ENCODE measurements at places on chromosomes 2 and 18. TPM values are rescaled to one million over a fixed set of nuclear protein-coding genes. Genes with fewer than 3 reads are reported as not detected.

MC5R gene
- total RNA-seq = not detected

DLX2 gene
- total RNA-seq = not detected

HES6 gene
- total RNA-seq = 0.92 TPM

CDH19 gene
- not detected for total RNA-seq

DIPK1C gene
- total RNA-seq = not detected

UPP2 gene
- not detected for total RNA-seq

SDC1 gene
- 16.8 TPM for total RNA-seq

FHL2 gene
- total RNA-seq = 152 TPM

EDAR gene
- total RNA-seq = not detected

SERPINB2 gene
- total RNA-seq = 0.74 TPM

DSEL gene
- 43.2 TPM for total RNA-seq

SP140 gene
- total RNA-seq = under 0.01 TPM

DHX57 gene
- total RNA-seq = 21.6 TPM

C2orf74 gene
- 14.6 TPM for total RNA-seq

CMPK2 gene
- total RNA-seq = 0.43 TPM

HRH4 gene
- under 0.01 TPM for total RNA-seq

EPB41L3 gene
- total RNA-seq = 10.1 TPM

B3GNT7 gene
- total RNA-seq = under 0.01 TPM
